ENCODE measurements at places on chromosomes 11 and 22.

DNA sequence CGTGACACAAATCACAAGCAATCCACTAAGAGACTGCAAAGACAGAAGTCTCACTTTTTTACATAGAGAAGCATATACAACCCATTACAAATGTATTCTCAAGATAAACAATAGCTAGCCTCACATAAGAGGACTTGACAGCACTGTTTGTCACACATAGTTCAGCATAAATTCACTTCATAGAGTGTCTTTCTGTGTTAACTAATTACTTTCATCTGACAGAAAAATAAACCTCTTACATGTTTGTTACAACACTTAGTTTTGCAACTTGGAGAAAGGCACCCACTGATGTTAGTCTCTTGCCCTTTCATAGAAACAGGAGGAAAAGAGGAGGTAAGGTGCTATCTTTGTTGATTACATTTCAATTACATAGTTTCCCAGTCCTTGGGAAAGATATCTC is 2221.9 kb upstream of the RAG2 start:
- no peak for DNase-seq

GRCh38 chr11:60899046-60899936 is 7.1 kb downstream of the PRPF19 start:
- DNase-seq, result no peak

DNA sequence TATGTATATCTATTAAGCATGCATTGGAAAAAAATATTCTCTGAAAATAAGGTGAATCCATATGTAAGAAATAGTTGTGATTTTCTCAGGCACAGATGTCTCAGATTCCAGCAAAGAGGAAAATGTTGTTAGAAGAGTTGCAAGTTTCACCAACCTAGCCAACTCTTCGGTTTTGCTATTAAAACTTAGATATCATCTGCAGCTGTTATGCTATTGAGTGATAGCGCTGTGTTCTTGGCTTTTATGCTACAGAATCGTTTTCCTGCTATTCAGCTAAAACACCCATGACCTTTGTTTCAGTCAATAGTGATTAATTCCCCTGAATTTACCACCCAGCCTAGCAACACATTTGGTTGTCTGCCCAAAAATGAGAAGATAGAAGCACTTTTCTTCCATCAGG is 795.6 kb upstream of the ANO3 start:
- DNase-seq, result no peak

- DNase-seq, result no peak
Measured at GRCh38 chr22:22979121-22979724, 91.1 kb upstream of the GNAZ start.

All from NCI-H1436 treated with DMSO at 0.1 percent for 48 hours (cell line).